Esophagus squamous epithelium (tissue), 5 donors: ENCODE measurements at places on chromosomes 12 and 14.

DNA sequence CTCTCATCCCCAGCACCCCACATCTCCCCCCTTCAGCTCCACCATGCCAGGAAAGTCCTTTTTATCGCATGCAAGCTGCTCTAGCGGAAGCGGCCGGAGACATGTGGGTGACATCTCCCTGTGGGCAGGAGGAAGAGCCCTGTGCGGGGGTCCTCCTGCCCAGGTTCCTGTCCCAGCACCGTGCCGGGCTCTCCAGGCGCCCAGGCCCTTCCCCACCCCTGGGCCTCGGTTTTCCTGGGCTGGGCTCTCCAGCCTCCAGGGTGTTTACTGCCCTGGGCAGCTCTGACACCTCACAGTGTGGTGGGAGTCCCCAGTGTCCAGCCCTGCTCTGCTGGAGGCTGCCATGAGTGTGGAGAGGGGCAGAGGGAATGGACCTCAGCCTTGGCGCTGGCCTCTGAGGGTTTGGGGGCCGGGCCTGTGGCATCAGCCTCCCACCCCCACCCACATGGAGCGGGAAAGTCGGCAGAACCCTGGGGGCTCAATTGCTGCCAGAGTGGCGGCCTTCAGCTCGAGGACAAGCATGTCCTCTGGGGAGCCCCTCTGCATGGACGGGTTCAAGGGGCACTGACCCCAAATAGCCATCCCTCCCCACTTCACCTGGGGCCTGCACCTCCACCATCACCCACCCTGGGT is 16.9 kb downstream of the ASPG start:
- no peak for DNase-seq

GRCh38 chr12:79591988-79592387 is 98.8 kb downstream of the PAWR start:
- DNase-seq = no peak

- DNase-seq = no peak
Observed at GRCh38 chr14:85873006-85873405, 343.1 kb downstream of the FLRT2 start.

DNA sequence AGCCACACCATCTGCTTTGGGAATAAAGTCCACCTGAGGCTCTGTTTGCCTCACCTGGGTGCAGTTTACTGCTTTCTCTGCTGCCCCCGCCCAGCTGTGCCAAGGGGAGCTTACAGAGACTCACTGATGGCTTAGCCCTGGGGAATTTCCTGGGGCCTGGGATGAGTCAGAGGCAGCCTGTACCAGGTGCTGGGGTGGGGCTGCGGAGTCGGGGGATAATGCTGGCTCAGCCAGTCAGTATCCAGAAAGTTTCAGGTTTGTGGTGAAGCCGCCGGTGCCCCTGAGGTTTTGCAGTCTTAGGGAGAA is 22.3 kb downstream of the PLEKHG3 start:
- no peak for DNase-seq

GRCh38 chr12:14260011-14260993 is 105.2 kb upstream of the ATF7IP start:
- peak; percentile 39 for DNase-seq

GRCh38 chr12:121512561-121512960 is 68.3 kb downstream of the KDM2B start:
- no peak for DNase-seq
